ENCODE measurements at places on chromosomes 11 and 22.

DNA sequence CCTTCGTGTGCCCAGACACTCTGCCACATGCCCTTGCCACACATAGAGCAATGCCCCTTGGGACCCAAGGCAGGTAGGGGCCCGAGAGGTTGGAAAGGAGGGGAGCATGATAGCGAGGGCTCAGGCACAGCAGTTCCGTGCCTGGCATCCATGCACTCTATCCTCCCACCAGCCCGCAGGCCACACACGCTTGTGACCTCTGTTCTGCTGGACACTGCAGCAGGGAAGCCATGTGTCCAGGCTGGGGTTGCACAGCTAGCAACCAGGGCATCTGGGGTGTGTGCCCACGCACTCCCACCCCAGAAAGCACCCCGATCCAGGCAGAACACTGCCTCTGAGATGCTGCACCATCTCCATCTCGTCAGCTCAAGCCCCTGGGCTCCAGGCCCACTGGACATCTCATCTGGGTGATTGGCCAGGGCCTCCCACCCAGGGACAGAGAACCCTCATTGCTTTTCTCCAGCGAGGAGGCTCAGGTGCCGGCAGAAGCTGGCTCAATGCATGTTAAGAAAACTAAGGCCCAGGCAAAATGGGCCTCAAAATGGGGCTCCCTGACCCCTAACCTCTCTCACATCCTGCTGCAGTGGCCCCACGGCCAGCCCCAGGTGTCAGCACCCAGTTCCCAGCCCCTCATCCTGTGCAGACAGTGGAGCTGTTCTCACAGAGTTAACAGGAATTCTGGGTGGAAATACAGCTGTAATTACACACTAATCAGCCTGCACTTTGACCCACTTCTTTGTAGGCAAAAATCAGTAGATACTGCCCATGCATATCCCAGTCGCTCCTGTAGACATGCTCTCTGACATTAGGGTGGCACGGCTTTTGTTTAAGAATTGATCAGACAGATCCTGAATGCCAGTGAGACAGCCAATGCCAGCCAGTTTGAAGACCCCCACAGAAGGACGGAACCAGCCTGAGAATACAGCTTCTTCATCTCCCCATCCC, 173.9 kb upstream of the B3GAT1 start:
- no peak for DNase-seq

DNA sequence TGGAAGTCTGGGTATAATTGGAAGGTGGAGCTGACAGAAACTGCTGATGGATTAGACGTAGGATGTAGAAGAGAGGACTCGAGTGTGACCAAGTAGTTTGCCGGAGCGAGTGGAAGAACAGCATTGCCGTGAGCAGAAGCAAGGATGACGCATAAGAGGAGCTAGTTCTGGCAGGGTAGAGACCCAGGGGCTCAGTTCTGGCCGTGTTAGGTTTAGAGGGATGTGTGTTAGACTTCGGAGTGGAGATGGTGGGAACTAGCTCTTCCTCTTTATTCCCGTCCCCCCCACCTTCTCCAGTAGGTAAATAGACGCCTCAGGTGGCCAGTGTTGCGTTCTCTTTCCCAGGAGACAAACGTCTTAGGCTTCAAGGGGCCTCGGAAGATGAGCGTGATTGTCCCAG, 19.1 kb downstream of the TUB start:
- DNase-seq: no peak

GRCh38 chr22:45911601-45912271, 65.2 kb downstream of the WNT7B start:
- DNase-seq: no peak

- no peak for DNase-seq
Measured at GRCh38 chr11:107669893-107670601, 41.8 kb downstream of the SLN start.

DNA sequence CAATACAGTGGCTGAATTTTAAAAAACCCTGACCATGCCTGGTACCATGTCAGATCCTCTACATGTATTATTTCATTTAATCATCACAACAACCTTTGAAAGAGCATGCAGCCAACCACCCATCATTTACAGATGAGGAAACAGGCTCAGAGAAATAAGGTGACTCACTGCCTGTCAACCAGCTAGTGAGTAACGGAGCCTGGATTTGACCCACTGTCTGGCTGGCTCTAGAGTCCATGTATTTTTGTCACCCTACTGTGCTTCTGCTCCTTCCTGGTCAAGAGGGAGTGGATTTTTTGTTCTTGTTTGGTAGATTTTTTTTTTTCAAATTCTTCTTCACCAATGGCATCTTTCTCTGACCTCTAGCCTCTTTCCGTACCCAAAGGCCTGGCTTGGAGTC, 77.4 kb downstream of the CWC15 start:
- DNase-seq: no peak

DNA sequence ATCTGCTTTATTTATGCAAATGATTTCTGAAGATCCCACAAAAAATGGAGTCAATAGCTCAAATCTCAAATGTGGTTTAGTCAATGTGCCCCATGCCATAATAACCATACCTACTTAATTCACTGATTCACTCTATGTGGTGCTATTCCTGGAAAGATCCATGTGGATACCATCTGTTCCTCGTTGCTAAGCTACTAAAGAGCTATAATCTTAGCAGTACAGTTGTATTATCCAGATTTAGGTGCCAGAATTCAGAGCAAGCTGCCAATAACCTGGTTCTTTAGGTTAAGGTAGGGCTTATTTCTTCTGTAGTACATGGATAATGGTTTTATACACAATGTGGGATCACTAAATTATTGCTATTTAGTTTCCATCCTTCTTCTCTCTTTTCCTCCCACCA, 974.7 kb upstream of the CCDC90B start:
- DNase-seq: no peak

GRCh38 chr22:27107824-27108223, 450.4 kb downstream of the MIAT start:
- DNase-seq: no peak

GRCh38 chr22:23834793-23835483, 3.9 kb downstream of the DERL3 start:
- DNase-seq: no peak

DNA sequence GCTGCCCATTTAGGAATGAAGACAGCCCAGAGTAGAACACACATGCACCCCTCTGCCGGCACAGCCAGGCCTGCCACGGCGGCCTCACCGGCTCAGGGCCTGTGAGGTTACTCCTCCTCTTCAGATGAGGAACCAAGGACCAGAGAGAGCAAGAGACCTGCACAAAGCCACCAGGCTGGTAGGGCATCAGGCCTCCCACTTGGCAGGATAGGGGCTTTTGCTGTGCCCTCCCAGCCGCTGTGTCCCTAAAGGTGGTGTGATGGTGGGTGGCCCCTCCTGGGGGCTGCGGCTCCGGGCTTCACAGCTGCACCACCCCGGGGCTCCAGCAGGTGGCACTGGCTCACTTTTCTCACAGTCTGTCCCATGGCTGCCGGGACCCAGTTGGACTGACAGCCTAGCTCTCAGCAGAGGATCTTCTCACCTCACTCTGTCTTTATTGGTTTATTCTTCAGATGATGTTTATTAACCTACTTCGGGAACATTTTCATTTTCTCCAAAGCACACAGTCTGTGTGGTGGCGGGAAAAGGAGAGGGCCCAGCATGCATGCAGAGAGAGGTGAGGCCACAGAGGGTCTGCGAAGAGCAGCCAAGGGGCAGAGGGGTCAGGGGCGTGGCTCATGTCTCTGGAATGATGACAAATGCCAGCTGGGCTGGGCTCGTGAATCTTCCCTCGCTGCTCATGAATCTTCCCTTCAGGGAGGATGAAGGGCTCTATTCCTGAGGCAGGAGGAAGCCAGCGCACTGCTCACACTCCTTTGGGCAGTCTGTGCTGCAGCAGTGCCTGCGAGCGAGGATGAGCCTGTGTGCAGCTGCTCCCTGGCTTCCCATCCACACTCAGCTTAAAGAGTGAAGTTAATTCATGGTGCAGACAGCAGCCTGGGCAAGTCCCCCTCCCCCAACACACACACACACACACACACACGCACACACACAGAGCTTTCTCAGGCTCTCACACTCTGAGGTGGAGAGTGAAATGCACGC, 101.1 kb upstream of the PITPNB start:
- peak; percentile 2 for DNase-seq

GRCh38 chr11:35839368-35840161, 104.3 kb upstream of the LDLRAD3 start:
- no peak for DNase-seq

GRCh38 chr22:47402876-47403525, 640.6 kb downstream of the TBC1D22A start:
- no peak for DNase-seq

DNA sequence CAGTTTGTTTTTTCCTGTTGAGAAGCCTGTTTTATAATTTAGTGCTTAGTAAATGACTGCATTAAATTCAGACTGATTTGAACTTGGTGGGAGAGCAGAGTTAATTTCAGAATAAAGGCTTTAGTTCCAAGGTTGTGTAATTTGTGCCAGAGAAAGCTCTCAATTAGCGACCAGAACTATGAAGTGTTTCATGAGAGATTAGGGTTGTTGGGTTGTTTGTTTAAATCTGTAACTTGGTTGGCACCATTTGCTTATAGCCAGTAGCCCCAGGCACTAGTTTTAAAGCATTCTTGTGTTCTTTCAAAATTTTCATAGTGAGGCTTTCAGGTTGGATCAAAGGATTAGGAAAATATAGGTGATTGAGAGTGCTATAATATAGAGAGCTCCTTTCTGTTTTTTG, 25.5 kb downstream of the UVRAG start:
- DNase-seq: no peak

- no peak for DNase-seq
Measured at GRCh38 chr22:22663861-22664800, 19.7 kb downstream of the GGTLC2 start.

GRCh38 chr11:58179648-58180047, 9.2 kb upstream of the OR9Q2 start:
- no peak for DNase-seq

GRCh38 chr22:21632237-21632895, at the start of gene CCDC116:
TSS of gene CCDC116 (plus strand) at chr22:21632760. CDS start at chr22:21633182, 422 bp downstream.
- peak; percentile 41 for DNase-seq

- DNase-seq: no peak
Measured at GRCh38 chr11:89436071-89436470, 55.1 kb downstream of the NOX4 start.

DNA sequence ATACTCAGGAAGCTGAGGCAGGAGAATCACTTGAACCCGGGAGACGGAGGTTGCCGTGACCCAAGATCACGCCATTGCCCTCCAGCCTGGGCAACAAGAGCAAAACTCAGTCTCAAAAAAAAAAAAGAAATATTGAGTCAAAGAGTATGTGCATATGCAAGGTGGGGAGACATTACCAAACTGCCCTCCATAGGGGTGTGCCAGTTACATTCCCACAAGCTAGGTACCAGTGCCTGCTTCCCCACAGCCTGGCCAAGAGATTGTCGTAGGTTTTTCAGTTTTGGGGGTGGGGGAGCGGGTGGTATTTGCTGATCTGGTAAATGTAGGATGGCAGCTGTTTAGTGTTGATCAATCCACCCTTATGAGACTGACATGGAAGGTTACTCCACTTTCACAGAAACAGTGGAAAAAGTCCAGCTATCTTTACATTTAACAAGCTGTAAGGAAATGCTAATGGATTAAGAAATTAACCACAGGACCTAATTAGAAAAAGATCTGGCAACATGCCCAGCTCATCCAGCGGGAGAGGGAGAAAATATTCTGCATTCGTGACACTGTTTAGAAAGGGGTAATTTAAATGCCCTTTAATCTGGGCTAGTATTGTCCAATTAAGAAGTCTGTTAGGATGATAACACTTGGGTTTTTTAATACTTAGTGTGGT, 89.4 kb downstream of the PACS1 start:
- DNase-seq: no peak

DNA sequence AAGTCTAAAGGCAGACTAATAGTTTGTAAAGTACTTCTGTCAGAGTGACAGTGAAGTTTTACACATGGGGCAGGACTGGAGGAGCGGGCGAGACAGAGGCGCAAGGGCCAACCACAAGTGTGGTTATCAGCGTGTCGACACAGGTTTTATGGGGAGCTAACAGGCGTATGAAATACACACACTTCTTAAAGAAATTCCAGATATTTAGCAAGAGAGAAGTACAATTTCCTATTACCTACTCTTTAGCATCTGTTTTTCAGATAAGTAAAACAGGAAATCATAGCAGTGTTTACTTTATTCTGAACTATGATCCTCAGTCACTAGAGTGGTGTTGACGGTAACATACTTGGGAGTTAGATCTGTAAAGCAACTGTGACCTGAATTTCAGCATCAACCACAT, 22.5 kb downstream of the VSIG10L2 start:
- DNase-seq: peak; percentile 26

GRCh38 chr11:103880968-103881367, 155.5 kb upstream of the DDI1 start:
- no peak for DNase-seq

DNA sequence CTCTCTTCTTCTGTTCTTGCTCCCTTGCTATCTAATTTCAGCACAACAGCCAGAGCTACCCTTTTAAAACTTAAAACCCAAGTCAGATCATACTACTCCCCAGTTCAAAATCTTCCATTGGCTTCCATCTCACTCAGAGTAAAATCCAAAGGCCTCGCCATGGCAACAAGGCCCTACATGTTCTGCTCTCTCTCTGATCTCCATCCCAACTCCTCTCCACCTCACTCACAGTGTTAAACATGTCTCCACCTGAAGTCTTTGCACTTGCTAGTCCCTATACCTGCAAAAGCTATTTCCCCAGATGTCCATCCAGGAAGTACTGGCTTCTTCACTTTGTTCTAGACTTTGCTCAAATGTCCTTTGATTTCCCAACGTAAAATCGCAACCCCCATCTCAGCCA, 3.0 kb upstream of the GRAP2 start:
- no peak for DNase-seq

DNA sequence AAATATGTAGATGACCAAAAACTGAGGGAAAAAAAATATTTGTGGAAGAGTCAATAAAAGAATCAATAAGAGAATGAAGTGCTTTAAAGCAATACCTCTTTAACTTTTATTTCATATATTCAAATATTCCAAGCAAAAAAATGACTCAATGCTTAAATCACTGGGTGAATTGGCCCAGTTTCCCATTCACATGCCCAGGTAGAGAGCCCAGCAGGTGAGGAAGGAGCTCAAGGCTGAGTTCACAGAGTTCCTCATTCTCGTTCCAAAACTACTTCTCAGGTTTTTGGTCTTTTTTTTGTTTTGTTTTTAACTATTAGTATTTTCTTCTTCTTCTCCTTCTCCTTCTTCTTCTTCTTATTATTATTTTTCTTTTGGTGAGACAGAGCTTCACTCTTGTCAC, 30.2 kb downstream of the SLC1A2 start:
- DNase-seq: no peak

GRCh38 chr22:23014250-23014649, 56.1 kb upstream of the GNAZ start:
- no peak for DNase-seq

- no peak for DNase-seq
Measured at GRCh38 chr11:36807871-36808270, 209.8 kb upstream of the RAG2 start.
